ENCODE measurements at places on chromosomes 4 and X.

- peaks cover 12% of the 10 kb centered on the region for H3K27me3 ChIP-seq
- no peak for DNase-seq
- peaks cover 2% of the 10 kb centered on the region for H3K36me3 ChIP-seq
- H3K4me1 ChIP-seq, result peaks cover 26% of the 10 kb centered on the region
Measured at GRCh38 chr4:40728333-40728732, 21.4 kb upstream of the NSUN7 start.

- H3K4me3 ChIP-seq, result no peak overlapping the region
- DNase-seq, result no peak
- H3K36me3 ChIP-seq, result no peaks in the 10 kb centered on the region
- no peak overlapping the region for H3K27ac ChIP-seq
- no peaks in the 10 kb centered on the region for H3K4me1 ChIP-seq
Measured at GRCh38 chr4:85761803-85762528, 287.0 kb downstream of the ARHGAP24 start.

DNA sequence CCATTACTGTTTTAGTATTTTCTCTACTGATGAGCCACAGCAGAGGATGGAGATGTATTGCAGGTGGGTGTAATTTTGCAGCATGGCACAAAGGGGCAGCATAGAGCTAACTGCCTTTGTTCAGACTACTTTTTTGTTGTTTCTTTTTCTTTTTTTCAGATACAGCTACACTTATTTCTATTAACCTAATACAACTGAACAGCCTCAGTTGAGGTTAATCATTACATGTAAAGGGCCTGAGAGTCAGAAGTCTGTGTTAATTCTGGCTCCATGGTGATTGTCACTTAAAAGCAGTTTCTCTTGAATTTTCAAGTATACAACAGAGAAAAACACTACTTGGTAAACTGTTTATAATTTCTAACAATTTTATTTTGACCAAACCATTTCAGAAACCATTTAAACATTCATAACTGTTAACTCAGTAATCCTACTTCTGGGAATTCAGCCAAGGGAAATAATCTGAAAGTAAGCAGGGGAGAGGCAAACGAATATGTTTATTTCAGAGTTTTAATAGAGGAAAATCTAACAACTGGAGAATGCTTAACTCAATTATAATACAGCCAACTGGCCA is 13.9 kb upstream of the PPEF2 start:
- H3K27ac ChIP-seq, result peak overlapping the region; percentile 33
- H3K36me3 ChIP-seq, result peaks cover 28% of the 10 kb centered on the region

GRCh38 chrX:97494756-97495372 is 611.2 kb downstream of the RPA4 start:
- no peak for DNase-seq
- no peaks in the 10 kb centered on the region for H3K27me3 ChIP-seq
- no peak overlapping the region for H3K4me3 ChIP-seq
- H3K27ac ChIP-seq, result no peak overlapping the region

DNA sequence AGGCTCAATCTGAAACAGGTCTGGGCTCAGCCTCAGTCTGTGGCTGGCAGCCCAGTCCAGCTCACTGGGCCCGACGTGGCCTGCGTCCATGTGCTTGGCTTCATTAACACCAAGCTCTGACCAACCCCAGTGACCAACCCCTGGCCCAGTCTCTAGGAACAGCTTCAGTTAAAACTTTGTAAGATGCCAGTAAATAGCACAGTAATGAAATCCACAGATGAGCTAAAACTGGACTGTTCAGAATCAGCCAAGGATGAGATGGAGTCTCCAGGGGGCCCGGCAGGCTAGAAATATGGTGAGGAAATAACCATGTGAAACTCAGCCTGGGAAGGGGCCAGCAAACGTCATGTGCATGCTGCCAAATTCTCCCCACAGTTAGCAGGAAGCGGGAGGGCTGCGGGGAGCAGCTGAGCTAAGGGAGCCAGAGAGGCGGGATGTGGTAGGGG is 37.1 kb upstream of the XPNPEP2 start:
- no peaks in the 10 kb centered on the region for H3K4me1 ChIP-seq
- peaks cover 6% of the 10 kb centered on the region for H3K27me3 ChIP-seq
- H3K27ac ChIP-seq, result no peak overlapping the region
- no peak overlapping the region for H3K4me3 ChIP-seq
